Type B pancreatic cell (in vitro differentiated cells): ENCODE measurements at places on chromosomes 11 and 22.

DNA sequence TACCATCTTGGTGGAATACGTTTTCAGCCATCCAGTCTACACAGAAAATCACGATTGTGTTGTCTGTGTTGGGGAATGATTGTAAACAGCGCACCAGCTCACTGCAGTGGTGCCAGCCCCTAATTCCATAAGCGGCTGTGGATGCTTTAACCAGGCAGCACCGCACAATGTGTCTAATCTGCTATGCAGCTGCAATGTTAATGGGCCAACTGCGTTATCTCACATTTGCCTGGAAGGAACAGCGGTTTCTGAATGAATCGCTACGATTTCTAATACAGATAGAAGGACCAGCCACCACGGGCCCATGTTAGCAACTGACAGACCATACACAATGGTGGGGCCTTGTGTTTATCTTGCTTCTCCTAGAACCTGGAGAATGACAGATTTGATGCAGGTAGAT, 384.5 kb upstream of the KIRREL3 start:
- DNase-seq, result no peak

DNA sequence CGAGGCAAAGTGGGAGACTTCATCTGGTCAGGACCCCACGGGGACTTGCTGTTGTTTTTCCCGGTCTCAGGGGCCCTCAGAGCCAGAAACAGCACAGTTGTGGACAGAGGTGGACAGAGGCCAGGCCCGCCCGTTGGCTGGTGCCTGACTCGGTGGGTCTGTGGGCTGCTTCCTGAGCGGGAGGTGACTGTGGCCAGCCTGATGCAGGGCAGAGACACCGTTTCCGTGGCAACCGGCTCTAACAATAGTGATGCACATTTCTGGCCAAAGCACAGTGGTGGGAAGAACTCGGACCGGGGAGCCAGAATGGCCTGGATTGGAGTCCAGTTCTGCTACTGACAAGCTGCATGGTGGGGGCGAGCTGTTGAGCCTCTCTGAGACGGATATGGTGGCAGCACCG, 58.7 kb upstream of the ATXN10 start:
- no peak for DNase-seq

DNA sequence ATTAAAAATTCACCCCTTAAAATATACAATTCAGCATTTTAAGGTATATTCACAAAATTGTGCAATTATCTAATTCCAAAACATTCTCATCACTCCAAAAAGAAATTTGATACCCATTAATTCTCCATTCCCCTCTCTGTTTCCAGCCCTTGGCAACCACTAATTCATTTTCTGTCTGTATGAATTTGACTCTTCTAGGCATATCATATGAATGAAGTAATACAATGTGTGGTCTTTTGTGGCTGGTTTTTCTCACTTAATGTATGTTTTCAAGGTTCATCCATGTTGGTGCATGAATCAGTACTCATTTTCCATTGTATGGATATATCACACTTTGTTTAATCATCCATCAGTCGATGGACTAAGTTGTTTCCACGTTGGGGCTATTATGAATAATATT, 29.0 kb upstream of the ACCSL start:
- DNase-seq, result no peak

GRCh38 chr22:39234472-39234787, 10.4 kb downstream of the PDGFB start:
- DNase-seq, result no peak

DNA sequence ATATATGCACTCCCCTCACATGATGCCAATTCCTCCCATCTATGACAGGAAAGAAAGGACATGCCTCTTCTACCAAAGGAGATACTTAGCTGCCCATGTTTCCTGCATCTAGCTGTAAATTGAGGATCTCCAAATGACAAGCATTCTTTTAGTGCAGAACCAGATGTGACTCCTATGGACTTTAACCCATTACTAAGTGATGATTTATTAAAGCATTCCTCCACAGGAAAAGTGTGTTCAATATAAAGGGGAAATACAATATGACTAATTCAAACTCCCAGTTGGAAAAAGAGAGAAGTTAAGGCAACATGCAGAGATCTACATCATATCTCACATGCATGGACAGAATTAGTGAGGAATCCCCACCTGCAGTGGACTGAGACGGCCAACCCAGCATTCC, 221.3 kb downstream of the FAM76B start:
- DNase-seq, result no peak

GRCh38 chr11:28702450-28702790, 594.2 kb downstream of the METTL15 start:
- DNase-seq, result no peak

DNA sequence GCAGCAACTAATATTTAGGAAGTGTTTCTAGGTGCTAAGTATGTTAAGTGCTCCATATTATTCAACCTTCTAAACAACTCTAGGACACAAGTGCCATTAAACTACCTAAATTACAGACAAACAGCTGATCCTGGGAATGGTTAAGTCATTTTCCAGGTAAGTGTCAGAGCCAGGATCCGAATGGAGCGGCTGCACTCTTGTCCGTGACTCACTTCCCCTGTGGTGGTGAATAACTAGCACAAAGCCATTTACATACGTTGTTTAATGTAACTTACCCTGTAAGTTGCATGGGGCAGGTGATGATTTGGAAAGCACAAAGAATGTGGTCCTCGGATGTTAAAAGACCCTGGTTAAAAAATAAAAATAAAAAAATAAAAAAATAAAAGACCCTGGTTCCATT, 8.8 kb upstream of the PRG2 start:
- DNase-seq, result no peak

DNA sequence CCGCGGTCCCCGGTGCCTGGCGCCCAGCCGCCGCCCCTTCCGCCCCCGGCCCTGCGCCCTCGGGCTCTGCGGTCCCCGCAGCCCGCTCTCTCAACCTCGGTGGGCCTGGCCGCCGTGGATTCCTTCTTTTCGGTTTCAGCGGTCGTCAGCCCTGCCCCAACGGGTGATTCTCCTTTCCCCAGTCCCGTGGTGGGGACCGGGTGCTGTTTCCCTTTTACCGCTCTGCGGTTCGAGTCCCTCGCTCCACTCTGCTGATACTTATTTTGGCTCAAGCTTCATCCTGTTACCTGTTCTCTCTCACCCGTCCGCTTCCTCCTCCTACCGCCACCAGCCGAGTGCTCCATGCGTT, 494 bp downstream of the ZDHHC5 start:
- no peak for DNase-seq

- DNase-seq, result no peak
These were observed 1.4 kb downstream of the CHRNA10 start for GRCh38 chr11:3669742-3670183.

DNA sequence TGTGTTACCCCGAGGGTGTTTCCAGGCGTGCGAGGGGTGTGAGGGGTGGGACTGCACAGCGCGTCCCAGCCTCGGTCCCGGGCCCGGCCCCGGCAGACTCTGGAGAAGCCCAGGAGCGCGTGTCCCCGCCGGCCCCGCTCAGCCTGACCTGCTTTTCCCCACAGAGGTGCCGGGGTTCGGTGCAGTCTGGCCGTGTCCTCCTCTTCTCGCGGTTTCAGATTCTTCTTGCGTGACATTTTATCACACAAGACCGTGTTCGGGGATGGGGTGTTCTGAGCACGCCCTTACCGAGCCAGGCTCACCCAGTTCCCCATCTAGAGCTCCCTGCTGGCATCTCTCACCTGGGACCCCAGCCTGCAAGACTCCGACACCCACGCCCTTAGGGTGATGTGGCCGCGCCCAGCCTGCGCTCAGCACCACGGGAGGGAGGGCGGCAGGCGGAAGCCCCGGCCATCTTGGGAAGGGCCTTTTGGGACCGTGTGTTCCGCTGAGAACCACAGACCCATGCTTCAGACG, 775.6 kb downstream of the BRD1 start:
- DNase-seq, result no peak

- DNase-seq, result no peak
These were observed 45.3 kb upstream of the NECTIN1 start for GRCh38 chr11:119774172-119774763.

- no peak for DNase-seq
These were observed 296.8 kb downstream of the RAB38 start for GRCh38 chr11:87878373-87878825.

GRCh38 chr11:1753229-1753928, 3.0 kb upstream of the IFITM10 start:
- no peak for DNase-seq
